Endothelial cell of umbilical vein (primary cell): ENCODE measurements at places on chromosomes 2 and 18. TPM values are rescaled to one million over a fixed set of nuclear protein-coding genes. Genes with fewer than 3 reads are reported as not detected.

IL1A gene
- total RNA-seq: 0.99 and 1.4 TPM in 2 replicates

EDAR gene
- total RNA-seq: not detected in 2 replicates

CRYBA2 gene
- total RNA-seq: not detected in 2 replicates

RFX8 gene
- 0.46 and 1.00 TPM in 2 replicates for total RNA-seq

GREB1L gene
- total RNA-seq: 0.22 and 0.76 TPM in 2 replicates

RFTN2 gene
- total RNA-seq: 8.0 and 9.9 TPM in 2 replicates

BCL11A gene
- total RNA-seq: 0.88 and 0.92 TPM in 2 replicates

RNF144A gene
- 19.7 and 28.8 TPM in 2 replicates for total RNA-seq

STPG4 gene
- 0.21 and 0.53 TPM in 2 replicates for total RNA-seq

IL36G gene
- not detected in 2 replicates for total RNA-seq

SCN3A gene
- not detected in 2 replicates for total RNA-seq

SP9 gene
- total RNA-seq: not detected in 2 replicates

PMS1 gene
- total RNA-seq: 27.8 and 28.4 TPM in 2 replicates

APOB gene
- total RNA-seq: 0.09 and 0.25 TPM in 2 replicates

ANKRD30B gene
- not detected in 2 replicates for total RNA-seq

OSR1 gene
- not detected in 2 replicates for total RNA-seq

KCNE4 gene
- total RNA-seq: not detected in 2 replicates

UGT1A4 gene
- not detected in 2 replicates for total RNA-seq

REEP1 gene
- total RNA-seq: 0.21 and 0.53 TPM in 2 replicates

NR4A2 gene
- total RNA-seq: 1.0 and 1.8 TPM in 2 replicates

DUSP2 gene
- 0.33 and 0.58 TPM in 2 replicates for total RNA-seq

FARSB gene
- total RNA-seq: 27.2 and 29.4 TPM in 2 replicates

MDH1B gene
- 0.51 TPM in 1 of 2 replicates, not detected in the other for total RNA-seq

KRTCAP3 gene
- total RNA-seq: 4.0 and 4.6 TPM in 2 replicates

PRKAG3 gene
- total RNA-seq: not detected in 2 replicates

PDE11A gene
- total RNA-seq: 0.25 and 0.51 TPM in 2 replicates

LIMS1 gene
- 153 and 166 TPM in 2 replicates for total RNA-seq

WNT10A gene
- total RNA-seq: not detected in 2 replicates

SOX11 gene
- total RNA-seq: not detected in 2 replicates
